ENCODE measurements at places on chromosomes 2 and 18.

DNA sequence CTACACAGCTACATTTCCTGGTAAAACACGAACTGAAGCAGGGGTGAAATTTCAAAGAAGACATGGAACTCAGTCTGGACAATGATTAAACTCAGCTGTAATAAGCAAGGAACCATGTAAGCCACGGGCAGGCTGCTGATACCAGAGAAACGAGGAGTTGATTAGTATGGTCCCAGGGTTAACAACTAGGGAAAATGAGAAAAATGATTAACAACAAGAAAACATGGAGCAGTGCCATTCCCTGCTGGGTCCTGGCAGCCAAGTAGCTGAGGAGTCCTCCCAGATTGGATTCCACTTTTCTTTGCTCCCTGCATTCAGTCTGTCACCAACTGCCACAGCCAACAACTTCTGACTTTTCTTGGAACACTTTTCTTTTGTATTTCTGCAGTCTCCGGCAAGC is 517.0 kb upstream of the KLHL29 start:
- DNase-seq: no peak

- no peak for DNase-seq
These were observed 18.9 kb downstream of the STON1 start for GRCh38 chr2:48548840-48549239.

- DNase-seq: no peak
These were observed 90.3 kb downstream of the RPRM start for GRCh38 chr2:153388246-153388645.

GRCh38 chr2:241608881-241609280 is 28.1 kb downstream of the THAP4 start:
- DNase-seq: no peak

DNA sequence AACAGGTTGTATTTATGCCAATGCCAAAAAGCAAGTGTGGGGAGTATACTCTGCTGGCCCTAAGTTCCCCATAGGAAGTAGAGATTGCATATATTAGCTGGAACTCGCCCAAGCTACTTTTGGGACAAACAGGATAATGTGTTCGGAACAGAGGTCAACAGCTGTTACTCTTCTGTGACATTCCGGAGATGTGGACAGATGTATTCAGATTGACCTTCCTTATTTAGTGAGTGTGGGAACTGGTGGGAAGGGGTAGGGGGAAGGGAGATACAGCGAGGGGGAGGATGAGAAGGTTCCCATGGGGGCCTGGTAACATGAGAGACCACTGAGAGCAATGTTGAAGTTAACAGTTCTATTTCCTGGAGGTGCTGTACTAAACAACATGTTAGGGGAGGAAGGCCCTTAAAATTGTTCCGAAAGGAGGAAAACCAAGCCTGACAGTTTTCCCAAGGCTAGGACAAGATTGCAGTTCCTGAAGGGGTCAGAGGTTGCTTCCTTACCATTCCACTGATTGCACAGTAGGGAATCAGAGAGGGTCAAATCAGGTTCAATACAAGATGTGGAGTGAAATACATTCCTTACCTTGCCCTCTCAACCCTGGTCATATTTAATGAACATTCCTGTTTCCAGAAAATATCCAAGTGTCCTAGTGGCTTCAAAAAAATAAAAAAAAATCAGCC is 14.3 kb upstream of the CD28 start:
- no peak for DNase-seq
